NCI-H2081 (cell line): ENCODE measurements at places on chromosomes 2 and 18.

- no peak for DNase-seq
These were observed 503.7 kb upstream of the SLC8A1 start for GRCh38 chr2:40955635-40956034.

DNA sequence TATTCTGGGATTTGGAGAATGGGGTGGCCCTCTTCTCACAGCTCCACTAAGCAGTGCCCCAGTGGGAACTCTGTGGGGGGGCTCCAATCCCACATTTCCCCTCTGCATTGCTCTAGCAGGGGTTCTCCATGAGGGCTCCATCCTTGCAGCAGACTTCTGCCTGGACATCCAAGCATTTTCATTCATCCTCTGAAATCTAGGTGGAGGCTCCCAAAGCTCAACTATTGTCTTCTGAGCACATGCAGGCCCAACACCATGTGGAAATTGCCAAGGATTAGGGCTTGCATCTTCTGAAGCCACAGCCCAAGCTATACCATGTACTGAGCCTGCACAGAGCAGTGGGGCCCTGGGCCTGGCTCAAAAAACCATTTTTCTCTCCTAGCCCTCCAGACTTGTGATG lies 162.4 kb upstream of the CWC22 start:
- DNase-seq = no peak

GRCh38 chr2:73112026-73112912 lies 479 bp downstream of the RAB11FIP5 start:
- DNase-seq = no peak

- DNase-seq = no peak
These were observed 67.7 kb downstream of the HPCAL1 start for GRCh38 chr2:10370390-10370789.

DNA sequence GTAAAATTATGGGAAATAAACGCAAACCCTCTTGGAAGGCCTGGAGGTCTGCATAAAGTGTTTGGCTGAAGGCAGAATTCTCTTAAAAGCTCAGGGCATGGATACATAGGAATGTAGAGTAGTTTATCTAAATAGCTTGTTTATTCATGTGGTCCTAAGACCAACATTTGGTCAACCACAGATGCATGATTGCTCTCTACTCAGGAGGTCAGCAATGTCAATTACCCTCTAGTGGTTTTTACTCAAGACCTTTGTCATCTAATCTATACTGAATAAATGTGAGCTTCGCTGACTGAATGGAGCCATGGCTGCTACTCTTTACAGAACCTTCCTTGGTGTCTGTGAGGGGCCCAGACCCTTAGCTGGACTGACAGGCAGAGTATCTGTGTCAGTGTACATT lies 139.8 kb downstream of the ATL2 start:
- DNase-seq = no peak
